ENCODE measurements at places on chromosomes 1 and 21.

DNA sequence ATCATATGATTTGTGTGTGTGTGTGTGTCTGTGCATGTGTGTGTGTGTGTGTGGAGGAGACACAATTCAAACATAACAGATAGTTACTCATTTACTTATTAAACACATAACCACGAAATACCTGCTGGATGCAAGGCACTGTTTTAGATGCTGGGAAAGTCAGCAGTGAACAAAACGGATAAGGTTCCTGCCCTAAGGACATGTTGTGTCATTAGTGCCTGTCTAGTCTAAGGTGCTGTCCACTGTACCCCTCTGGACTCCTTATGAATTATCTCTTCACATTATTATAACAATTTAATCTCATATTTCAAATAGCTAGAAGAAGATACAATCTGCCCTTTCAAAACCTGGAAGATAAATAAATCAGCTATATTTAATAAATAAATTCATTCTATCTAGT, 162.4 kb downstream of the PLPPR5 start:
- no peak for DNase-seq

- peak; percentile 95 for DNase-seq
Observed at GRCh38 chr1:39398278-39399021, 93.0 kb upstream of the BMP8A start.

GRCh38 chr1:153617663-153618062, 1.5 kb upstream of the S100A14 start:
- no peak for DNase-seq

- DNase-seq = no peak
Observed at GRCh38 chr1:60068393-60069045, 5.1 kb downstream of the C1orf87 start.

- DNase-seq = no peak
Observed at GRCh38 chr1:28632560-28632959, 10.3 kb downstream of the TAF12 start.

DNA sequence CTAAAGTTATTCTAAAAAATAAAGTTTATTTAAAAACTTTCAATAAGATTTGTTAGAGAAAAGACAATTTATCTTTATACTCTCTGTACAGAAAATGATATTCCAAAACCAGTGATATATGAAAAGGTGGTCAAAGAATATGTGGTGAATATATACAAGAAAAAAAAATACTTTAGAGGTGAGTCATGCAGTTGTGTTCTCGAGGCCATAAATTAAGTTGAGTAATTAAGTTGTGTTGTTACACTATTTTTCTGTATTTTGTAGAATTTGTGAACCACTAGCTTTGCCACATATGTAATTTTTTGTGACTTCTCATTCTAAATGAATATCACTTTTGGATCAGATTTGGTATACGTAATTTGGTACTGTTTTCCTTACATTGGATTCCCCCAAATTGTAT, 23.6 kb upstream of the DUSP10 start:
- DNase-seq = no peak

DNA sequence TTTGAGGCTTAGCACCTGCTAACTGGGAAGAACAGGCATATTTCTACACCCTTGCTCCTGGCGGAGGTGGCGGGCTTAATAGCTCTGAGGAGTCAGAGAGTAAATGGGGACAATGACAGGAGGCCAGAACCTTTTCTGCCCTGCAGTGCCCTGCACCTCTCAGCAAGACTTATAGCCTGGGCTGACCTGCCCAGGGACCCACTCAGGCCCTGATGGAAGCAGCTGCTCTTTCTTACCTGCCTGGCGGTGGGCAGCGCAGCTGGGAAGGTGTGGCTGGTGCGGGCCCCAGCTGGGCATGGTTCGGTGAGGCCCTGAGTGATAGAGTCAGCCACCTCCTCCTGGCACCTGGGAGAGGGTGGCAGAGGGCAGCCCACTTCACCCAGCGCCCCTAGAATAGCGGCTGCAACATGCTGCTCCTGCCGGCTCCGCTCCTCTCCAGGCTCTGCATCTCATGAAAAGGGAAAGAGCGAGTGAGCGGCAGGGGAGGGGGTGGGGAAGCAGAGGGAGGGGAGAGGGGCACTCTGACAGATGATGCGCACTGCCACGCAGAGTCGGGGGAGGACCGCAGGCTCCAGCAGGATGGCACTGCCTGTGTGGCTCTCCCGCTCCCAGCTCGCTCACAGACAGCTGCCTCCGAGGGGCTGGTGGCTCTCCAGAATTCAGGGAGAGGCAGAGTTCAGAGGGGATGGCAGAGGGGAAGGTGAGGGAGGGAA, at the start of gene RGS8:
TSS of gene RGS8 (minus strand) at position 472 of the 713 bp plus-strand sequence. CDS start 14,938 bp downstream, outside the sequence.
- no peak for DNase-seq

DNA sequence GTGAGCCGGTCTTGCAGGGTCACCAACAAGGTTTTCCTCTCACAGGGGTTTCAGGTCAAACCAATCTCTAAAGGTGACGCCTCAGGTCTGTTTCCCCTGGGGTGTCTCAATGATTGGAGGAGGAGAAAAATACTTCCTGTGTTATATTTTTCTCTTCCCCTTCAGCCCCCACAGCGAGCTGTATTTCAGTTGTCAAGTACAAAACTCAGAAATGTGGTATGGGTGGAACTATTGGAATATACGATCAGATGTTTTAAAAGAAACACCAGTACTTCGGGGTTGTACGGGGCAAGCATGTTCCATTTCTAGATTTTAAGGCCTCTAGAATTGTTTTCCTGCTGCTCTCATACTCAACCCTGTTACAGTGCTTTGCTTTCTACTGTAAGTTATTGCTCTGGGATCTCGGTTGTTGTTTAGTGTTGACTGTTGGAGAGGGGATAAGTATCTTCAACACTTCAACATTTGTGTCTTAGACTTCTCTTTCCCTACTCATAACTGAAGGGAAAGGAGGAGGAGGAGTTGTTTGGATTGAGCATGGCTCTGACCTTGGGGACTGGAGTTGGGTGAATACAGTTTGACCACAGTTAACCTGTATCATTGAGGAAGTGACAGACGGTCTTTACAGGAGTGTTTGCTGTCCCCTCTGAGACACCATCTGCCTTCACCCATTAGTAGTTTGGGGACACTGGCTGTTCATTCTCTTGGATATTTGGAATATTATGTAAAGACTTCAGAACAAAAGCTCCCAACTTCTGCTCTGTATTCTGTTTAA, 2.0 kb downstream of the MAPKAPK2 start:
- no peak for DNase-seq

DNA sequence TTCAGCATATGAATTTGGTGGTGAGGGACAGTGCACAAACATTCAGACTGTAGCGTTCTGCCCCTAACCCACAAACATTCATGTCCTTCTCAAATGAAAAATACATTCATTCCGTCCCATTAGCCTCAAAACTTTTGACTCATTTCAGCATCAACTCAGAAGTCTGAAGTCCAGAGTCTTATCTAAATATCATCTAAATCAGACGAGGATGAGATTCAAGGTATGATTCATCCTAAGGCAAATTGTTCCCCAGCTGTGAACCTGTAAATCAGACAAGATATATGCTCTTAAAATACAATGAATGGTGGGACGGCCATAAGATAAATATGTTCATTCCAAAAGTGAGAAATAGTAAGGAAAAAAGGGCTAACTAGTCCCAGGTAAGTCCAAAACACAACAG, 1195.6 kb upstream of the ADGRL4 start:
- DNase-seq = no peak

DNA sequence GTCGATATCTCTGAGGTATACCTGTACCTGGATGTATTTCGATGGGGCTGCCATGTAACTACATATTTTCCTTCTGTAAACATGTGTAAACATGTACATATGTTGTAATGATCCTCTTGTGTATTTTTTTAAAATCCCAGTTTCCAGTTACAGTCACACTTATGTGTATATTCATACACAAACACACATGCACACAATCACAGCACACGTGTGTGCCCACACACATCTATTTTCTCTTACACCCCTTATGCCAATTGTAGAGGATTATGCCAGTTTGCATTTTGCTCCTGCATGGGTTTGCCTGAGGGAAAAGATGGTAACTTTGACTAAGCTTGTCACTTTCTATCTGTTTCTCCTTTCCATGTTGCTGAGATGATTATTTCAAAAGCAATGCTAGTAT, 10.1 kb downstream of the SYT14 start:
- DNase-seq = no peak

DNA sequence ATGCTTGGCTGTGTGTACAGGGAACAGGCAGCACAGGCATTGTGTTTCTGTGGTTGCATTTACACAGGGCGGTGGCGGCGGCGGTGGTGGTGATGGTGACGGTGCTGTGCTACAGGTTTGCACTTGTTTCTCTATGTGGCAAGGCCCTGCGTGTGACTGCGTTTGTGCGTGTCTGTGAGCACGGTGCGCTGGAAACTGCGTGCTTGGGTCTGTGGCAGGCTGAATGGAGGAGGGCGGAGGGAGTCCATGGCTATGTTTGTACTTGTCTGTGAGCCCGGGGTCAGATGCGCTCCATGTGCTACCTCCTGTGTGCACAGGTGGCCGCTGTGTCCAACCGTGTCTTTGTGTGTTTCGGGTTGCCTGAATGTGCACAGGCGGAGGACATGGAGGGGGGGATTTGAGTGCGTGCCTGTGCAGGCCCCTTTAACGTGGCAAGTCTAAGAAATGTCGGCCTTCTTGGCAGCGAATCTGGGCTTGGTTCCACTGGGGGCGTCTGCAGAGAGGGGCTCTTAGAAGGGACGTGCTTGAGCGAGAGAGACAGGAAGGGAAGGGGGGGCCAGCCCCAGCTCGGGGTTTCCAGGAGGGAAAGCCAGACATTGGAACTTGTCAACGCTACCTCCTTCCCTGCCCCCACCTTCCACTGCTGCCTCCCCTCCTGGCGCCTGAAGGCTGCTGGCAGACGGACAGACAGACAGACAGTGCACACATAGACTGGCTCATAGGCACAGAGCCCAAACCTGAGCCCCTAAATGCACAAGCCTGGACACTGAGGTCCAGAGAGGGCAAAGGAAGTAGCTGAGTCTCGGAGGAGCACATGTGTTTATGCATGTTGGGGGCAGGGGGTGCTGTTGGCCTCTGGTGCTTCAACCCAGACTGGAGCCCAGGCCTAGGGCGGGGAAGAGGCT, 32.7 kb upstream of the WASF2 start:
- DNase-seq = no peak

- DNase-seq = no peak
Observed at GRCh38 chr1:109365642-109366204, 32.0 kb downstream of the SORT1 start.

- DNase-seq = no peak
Observed at GRCh38 chr1:215677112-215677511, 110.0 kb downstream of the KCTD3 start.

DNA sequence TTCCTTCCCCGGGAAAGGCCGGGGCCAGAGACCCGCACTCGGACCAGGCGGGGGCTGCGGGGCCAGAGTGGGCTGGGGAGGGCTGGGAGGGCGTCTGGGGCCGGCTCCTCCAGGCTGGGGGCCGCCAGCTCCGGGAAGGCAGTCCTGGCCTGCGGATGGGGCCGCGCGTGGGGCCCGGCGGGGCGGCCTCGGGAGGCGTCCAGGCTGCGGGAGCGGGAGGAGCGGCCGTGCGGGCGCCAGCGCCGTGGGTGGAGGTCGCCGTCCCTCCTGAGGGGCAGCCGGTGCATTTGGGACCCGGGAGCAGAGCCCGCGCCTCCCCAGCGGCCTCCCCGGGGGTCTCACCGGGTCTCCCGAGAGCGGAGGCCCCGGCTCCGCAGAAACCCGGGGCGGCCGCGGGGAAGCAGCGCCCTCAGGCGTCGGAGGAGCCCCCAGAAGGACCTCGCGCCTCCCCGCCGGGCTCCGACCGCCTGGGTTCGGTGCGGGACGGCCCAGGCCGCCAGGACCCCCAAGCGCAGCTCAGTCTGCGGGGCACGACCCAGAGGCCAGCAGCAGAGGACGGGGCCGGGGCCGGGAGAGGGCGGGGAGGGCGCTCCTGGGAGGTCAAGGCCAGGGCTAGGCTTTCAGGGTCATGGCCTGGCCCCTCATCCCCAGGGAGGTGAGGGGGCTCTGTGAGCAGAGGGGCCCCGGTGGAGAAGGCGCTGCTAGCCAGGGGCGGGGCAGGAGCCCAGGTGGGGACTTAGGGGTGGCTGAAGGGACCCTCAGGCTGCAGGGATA, 7.2 kb upstream of the SLX9 start:
- no peak for DNase-seq

DNA sequence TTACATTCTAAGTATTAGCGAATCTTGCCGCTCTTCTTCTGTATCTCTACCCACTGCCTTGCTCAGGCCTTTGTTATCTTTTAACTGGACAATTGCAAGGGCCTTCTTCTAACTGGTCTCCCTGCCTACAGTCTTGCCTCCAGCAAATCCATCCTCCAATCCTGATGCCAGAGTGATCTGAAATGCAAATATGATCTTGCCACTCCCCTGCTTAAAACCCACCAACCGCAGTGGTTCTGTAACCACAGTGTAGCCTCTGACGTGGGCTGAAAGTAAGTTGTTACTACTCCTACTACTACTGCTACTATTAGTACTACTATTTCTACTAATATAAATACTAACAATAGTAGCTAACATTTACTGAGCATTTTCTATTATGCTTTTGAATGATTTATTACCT, 12.4 kb downstream of the MOV10 start:
- no peak for DNase-seq

DNA sequence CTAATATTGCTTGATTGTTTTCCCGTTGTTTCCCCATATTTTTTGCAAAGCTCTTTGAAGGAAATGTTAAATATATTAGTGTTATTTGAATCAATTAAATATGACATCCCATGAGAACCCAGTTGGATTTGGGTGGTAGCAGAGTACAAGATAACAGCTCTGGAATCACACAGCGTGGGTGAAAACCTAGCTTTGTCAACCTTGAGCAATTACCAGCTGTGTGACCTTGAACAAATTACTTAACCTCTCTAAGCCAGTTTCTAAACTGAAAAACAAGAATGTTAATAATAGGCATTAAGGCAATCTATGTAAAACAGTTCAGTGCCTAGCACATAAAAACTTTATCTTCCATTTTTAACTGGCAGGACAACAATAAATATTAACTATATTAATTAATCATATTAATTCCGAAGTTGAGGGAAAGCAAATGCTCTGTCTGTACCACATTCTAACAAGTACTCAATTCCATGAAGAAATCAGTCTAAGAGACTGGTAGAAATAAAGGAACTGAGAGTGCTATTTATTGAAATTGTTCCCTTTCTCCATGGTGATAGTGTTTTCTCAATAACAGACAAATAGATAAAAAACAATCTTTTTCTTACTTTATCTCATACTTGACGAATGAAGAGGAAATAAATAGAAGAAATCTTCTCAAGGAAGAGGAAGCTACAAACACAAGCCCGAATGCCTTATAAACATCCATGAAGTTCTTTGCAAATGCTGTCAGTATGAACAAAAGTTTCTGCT, 27.0 kb downstream of the DNASE2B start:
- no peak for DNase-seq

- DNase-seq = no peak
Observed at GRCh38 chr1:115606305-115606704, 35.5 kb upstream of the VANGL1 start.

DNA sequence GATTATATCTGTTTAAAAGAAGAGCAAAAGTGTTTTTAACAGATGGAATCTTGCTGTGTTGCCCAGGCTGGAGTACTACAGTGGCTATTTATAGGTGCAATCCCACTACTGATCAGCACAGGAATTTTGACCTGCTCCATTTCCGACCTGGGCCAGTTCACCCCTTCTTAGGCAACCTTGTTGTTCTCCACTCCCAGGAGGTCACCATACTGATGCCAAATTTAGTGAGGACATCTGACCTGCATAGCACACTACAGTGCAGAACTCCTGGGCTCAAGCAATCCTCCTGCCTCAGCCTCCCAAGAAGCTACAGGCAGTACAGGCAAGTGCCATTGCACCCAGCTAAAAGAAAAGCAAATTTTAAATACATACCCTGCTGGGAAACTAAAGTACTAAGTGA, 11.3 kb upstream of the NUP210L start:
- DNase-seq = no peak

All from pulmonary artery endothelial cell (primary cell).